SW480 (cell line): ENCODE measurements at places on chromosomes 13 and 19.

GRCh38 chr13:77674852-77675251 is 22.6 kb upstream of the SLAIN1 start:
- no peak for DNase-seq

GRCh38 chr13:102386461-102386860 is 15.4 kb downstream of the FGF14 start:
- DNase-seq, result no peak

GRCh38 chr13:73138638-73139491 is 80.1 kb downstream of the KLF5 start:
- DNase-seq, result no peak

DNA sequence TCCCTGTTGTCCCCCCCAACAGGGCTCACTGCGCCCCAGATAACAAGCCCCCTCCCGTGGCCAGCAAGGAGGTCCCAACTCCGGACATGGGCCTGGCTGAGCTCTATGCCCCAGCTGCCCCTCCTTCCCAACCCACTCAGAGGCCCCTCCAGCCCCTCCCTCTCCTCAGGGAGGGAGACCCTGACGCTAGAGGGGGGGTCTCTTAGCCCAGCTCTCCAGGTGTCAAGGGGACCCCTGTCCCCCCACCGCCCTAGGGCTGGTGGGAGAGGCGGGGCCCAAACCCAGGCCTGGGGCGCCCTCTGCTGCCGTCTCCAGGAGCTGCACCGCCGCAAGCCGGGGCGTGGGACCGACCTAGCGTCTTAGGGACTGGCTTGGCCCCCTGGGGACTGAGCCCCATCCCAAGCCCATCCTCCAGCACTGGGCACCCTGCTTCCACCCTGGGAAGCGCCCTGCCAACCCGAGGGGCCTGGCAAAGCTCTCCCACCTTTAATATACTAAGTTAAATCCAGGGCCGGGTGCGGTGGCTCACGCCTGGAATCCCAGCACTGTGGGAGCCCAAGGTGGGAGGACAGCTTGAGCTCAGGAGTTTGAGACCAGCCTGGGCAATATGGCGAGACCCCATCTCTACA is 1.4 kb downstream of the GRIN3B start:
- DNase-seq, result no peak

DNA sequence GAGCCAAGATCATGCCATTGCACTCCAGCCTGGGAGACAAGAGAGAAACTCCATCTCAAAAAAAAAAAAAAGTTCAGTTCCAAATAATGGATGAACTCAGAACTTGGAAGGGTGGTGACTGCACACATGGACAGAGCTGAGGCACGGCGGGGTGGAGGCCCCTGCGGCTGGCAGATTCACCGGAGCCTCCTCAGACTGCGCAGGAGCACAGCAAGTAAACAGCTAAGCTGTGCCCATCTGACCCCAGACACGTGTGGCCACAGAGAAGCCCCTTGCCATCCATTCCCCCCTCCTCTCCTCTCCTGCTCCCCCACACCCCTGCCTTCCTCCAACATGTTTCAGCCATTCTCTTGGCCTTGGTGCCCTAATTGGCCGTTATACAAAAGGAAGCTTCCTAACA is 15.6 kb upstream of the PROZ start:
- DNase-seq, result no peak

DNA sequence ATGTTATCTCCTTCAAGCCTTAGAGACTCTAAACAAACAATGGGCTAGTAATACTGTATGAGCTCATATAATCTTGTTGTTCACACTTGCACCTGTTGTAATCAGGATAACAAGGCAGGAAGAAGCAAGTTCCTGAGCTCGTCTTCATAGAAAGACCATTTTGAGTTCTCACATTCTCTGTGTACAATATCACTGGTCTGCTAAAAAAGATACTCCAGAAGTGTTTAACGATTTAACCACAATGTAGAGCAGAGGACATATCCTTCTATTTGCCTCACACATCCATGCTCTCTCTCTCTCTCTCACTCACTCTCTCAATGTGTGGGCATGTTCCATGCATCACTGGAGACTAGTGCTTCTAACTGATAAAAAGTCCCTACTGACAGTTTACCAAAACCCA is 122.9 kb downstream of the MIPEP start:
- DNase-seq, result no peak
